ENCODE measurements at places on chromosomes 6 and 20.

DNA sequence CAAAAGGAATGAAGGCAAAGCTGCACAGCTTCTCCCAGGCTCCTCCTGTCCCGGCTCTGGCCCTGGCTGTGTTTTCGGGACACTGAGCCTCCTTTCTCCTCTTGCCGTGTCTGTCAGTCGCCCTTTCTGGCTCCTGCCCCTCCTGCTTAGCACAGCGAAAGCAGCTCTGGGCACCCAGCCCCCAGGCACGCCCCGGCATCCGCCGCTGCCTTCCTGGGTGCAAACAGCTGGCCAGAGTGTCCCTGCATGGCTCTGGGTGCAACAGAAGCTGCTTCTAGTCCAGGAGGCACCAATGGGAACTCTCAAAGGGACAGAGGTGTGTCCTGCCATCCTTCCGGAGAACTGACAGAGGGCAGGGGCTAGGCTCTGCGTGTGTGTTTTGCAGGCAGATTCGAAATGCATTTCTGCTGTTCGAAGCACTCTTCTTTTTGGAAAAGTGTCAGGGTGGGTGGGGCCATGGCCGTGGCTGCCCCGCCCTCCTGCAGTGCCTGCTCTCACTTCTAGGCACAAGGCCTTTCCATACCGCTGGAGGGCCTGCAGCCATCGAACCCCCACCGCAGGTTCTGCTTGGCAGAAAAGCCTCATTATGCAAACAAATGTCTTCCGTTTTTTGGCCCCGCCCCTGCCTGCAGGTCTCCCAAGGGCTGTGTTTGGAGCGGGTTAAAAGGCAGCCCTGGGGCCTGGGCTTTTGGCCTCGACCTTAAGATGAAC, 15.5 kb downstream of the COL9A3 start:
- DNase-seq: peak; percentile 83

- no peak for DNase-seq
Measured at GRCh38 chr6:22173311-22173710, 123.5 kb downstream of the PRL start.

GRCh38 chr6:142900227-142900971, 44.6 kb downstream of the HIVEP2 start:
- DNase-seq: no peak

DNA sequence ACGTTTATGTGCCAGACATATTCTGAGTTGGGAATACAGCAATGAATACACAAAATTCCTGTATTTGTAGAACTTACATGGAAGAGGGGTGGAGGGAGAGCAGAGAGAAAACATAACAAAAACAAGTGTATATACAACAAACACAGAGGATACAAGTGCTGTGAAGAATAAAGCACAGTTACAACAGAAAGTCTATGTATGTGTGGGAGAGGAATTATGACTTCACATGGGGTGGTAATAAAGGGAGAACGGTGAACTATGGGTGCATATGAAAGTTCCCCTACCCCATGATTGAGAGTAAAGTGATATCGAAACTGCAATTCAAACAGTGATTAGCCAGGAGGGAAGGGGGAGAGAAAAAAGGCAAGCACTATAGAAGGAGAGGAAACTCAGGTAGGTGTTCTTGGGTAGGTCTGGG, 24.6 kb downstream of the HBS1L start:
- no peak for DNase-seq

DNA sequence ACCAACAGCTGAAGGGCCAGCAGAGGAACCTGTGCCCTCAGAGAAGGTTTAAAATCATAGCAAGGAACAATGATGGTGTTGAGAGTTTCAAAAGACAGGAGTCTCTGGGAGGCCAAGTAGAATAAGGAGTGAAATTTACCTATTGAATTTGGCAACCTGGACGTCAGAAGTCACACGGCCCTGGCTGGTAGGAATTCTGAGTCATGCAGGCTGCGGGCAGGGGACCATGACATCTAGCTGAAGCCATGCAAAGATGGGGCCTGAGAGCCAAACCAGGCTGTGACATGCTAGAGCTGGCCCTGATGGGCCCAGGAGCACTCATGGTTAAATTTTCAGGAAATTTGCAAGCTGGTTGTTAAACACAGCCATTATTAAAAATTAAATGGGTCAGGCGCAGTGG, 64.0 kb upstream of the SNX9 start:
- DNase-seq: no peak

GRCh38 chr6:19137505-19137904, 699.7 kb upstream of the ID4 start:
- no peak for DNase-seq

All from GF-D8 (cell line).